ENCODE measurements at places on chromosomes 11 and 22.
A peak's percentile ranks its signal among the peaks of the same experiment; 100 is the strongest.

- no peak for DNase-seq
Observed at GRCh38 chr11:35787013-35787504, 124.5 kb downstream of the TRIM44 start.

DNA sequence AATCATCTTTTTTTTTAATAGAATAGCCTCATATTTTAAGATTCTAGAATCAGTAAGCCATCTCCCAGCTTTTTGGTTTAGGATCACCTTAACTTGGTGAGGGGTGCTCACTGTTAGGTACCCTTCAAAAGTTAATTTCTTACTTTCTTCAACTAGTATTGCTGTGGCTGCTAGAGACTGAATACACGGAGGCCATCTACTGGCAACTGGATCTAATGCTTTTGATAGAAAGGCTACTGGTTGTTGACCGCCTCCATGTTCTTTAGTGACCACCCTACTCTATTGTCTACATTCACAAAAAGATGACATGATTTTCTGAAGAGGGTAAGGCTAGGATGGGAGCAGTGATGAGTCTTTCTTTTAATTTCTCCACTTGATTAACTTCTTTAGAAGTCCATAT, 16.7 kb upstream of the ALDH3B2 start:
- DNase-seq: no peak

DNA sequence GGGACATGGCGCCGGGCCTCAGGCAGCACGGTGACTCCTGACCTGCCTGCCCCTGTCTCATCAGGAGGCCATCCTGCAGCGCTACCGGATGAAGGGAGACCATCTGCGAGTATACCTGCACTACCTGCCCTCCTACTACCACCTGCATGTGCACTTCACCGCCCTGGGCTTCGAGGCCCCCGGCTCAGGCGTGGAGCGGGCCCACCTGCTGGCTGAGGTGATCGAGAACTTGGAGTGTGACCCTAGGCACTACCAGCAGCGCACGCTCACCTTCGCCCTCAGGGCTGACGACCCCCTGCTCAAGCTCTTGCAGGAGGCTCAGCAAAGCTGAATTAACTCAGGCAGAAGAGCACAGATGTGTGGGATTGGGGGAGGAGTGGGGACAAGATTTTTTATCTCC, 10.2 kb upstream of the ST3GAL4 start:
- DNase-seq: no peak

DNA sequence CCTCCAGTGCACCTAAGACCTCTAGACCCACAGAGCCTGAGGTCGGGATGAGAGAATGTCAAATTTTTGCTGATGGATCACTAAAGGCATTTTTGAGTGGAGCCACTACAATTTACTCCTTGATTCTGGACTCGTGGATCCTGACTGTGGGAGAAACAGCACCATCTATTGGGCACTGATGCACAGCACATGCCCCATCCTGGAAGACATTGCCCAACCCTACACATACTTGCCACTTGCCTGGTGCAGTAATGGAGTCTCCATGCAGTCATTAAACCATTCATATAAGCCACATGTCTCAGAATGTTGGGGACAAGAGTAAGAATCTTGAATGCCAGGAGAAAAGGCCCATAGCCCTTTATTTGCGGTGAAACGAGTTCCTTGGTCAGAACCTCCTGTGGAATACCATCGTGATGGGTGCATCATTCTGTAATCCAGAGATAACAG, 103.9 kb downstream of the GGTLC2 start:
- DNase-seq: peak; percentile 59

- DNase-seq: no peak
Observed at GRCh38 chr11:9708544-9708943, 44.7 kb downstream of the SWAP70 start.

GRCh38 chr22:35560366-35560765, 19.7 kb downstream of the RASD2 start:
- no peak for DNase-seq

DNA sequence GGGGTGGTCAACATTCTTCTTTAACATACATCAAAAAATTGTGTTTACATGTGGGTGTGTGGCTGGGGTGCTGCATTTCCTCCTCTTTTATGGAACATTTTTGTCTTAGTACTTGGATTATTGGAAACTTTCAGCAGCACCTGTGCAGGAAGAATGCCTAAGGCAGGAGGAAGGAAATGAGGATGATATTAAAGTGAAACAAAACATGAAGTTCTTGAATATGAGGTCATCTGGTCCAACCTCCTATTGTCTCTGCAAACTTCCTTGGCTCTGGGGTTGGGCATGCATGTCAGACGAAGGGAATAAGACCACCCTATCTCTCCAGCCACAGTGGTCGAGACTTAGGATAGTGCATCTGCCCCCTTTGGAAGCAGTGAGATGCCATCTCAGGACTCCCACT, 20.6 kb upstream of the OR9Q1 start:
- no peak for DNase-seq

DNA sequence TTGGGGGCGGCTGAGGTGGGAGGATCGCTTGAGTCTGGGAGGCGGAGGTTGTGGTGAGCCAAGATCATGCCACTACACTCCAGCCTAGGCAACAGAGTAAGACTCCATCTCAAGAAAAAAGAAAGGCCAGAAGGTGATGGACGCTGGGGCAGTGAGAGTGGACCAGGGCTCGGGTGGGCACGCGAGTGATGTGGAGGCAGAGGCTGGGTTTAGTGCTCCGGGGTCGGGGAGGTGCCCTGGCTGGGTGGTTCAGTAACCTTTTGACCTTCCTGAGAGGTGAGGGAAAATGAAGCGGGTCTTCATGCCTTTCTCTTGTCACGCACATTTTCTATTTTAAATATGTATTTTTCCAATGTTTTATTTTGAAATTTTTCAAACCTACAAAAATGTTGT, 45.1 kb downstream of the ST14 start:
- no peak for DNase-seq

GRCh38 chr11:12285811-12286222, 91.6 kb upstream of the PARVA start:
- DNase-seq: no peak

- no peak for DNase-seq
Observed at GRCh38 chr11:5605849-5606248, 9.4 kb downstream of the TRIM6 start.

All from CD4-positive, alpha-beta T cell treated with Interleukin-21 for 1 hour (primary cell).